ENCODE measurements at places on chromosomes 5 and 9. TPM values are rescaled to one million over a fixed set of nuclear protein-coding genes. Genes with fewer than 3 reads are reported as not detected.

GRCh38 chr5:145915970-145916638 is 20.3 kb upstream of the SH3RF2 start:
- no peak for DNase-seq

DNA sequence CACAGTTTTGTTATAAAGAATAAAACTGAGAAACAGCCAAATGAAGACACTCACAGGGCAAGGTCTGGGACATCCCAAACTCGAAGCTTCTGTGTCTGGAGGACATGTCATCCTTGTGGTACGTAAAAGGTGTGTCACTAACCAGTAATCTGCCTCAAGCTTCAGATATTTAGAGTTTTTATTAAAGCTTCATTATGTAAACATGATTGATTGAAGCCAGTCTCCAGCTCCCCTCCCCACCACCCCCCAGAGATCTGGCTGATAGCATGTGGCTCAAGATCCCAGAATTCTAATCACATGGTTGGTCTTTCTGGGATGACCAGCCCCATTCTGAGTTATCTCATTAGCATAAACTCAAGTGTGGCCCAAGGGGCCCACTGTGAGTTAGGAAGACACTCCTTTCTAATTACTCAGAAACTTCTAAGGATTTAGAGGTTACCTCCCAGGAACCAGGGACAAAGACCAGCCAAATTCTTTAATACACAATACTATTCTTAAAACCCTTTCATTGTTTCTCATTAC is 31.4 kb upstream of the ERAP1 start:
- DNase-seq: no peak

Gene PCDHGA10
- total RNA-seq: 2.2 TPM

Gene SGCD
- 0.38 TPM for total RNA-seq
